ENCODE measurements at places on chromosomes 5 and 9.

GRCh38 chr9:113497051-113497450, 33.5 kb downstream of the RGS3 start:
- ATAC-seq = no peak

- no peak for ATAC-seq
These were observed 11.7 kb downstream of the TSPAN17 start for GRCh38 chr5:176658817-176659511.

- no peak for ATAC-seq
These were observed 65.4 kb downstream of the RNF130 start for GRCh38 chr5:180006141-180006540.

DNA sequence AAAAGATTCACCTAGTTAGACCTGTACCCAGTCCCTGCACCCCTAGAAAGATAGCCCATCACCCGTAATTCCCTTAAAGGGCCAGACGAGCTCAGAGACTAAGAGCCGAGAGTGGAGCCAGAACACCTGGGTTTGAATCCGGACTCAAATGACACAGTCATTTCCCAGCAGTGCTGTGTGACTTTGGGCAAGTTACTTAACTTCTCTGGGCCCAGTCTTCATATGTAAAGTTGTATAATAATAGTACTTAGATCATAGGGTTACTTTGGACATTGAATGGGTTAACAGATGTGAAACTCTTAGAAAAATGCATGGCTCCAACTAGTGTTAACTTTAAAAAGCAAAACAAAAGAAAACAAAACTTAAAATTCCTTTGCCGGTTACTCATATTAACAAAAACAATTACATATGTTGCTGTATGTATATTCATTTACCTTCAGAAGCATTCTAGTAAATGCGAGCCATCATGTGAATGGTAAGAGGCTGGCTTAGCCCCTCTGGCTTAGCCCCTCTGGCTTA, 40.4 kb upstream of the RASGRF2 start:
- no peak for ATAC-seq

DNA sequence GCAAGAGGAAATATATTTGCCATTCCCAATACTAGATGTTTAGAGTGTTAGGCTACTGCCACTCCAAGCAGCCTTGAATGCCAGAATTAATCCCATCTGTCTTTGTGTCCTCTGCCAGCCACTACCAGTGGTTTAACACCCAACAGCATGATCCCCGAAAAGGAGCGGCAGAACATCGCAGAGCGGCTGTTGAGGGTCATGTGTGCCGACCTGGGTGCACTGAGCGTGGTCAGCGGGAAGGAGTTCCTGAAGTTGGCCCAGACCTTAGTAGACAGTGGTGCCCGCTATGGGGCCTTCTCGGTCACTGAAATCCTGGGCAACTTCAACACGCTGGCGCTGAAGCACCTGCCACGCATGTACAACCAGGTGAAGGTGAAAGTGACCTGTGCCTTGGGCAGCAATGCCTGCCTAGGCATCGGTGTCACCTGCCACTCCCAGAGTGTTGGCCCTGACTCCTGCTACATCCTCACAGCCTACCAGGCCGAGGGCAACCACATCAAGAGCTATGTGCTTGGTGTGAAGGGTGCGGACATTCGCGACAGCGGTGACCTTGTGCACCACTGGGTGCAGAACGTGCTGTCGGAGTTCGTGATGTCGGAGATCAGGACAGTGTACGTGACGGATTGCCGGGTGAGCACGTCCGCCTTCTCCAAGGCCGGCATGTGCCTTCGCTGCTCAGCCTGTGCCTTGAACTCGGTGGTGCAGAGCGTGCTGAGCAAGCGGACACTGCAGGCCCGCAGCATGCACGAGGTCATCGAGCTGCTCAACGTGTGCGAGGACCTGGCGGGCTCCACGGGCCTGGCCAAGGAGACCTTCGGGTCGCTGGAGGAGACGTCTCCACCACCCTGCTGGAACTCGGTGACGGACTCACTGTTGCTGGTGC, 29.3 kb downstream of the AMBP start:
- no peak for ATAC-seq

DNA sequence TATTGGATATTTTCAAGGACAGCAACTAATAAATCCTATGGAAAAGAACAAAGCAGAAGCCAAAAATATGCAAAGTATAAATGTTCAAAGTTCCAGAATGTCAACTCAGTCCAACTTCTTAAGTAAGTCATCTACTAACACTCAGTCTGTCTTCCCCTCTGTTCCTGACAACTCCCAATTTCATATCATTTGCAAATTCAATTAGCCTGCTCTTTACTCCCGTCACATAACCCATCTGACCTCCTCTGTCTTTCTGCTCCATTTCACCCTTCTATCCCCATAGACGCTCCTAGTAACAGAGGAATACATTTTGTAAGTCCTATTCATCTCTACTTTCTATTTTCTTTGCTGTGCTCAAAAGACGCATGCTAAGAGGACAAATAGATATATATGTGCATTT, 659.8 kb upstream of the MEF2C start:
- ATAC-seq = no peak

DNA sequence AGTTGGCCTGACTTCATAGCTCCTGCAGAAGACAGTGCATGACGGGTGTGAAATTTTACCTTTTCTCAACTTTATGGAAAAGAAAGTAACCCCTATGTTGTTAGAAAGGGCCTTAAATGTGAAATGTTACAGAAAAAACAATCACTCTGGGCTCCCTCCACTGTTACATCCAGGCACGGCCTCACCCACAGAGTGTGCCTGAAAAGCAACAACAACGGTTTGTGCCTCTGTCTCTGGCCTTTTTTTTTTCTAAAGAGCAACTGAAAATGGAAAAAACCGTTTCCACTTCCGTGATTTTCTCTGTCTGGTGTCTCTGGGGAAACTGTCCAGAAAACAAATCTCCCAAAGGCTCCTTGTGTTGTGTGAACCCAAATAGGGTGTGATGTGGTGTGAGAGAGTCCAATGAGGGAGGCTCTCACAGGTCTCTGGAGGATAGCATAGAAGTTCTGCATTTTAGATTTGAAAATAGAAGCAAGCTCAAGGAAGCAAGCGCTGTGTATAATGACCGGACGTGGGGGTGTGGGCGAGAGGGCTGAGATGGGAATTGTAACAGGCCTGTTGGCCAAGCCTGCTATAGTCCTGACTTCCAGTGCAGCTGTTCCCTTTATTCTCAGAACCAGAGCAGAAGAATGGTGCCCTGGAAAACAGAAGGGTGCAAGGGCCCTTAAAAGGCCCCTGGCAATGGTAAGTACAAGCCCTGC, 221.8 kb upstream of the TUT7 start:
- no peak for ATAC-seq

DNA sequence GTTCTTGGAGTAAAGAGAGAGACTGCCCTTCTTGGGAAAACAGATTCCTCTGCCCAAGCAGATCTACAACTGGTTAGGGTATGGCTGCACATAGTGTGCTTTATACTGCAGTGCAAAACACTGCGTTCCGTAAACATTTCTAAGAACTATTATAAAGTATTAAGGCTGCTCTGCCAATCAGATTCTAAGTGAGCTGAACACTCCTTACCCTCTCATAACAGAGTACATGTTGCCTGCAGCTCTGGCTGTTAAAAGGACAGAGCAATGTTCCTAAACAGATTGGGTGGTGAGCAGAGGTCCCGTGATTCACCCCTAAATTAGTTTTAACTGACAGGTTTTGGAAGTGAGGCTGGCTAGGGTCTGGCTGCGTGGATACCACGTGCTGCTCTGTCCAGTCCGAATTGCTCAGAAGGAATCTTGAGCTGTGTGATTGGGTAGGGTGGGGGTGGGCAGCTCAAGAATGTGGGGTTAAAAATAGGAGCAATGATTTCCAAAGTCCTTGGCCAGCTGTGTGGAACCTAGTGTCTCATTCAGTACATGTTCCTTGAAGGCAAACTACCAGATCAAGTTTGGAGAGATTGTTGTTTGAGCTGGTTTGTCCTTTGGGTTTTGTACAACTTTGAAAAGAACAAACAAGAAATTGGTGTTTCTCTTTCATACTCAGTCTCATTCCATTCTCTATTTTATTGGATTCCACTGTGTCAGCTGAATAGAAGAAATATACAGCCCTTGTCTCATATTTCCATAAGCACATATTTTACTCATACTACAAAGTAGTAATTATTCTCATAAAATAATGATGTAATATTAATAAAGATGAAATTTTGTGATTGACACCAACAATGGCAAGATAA, 497.6 kb upstream of the CD180 start:
- ATAC-seq = no peak

- ATAC-seq = no peak
These were observed 711.2 kb downstream of the PTPRD start for GRCh38 chr9:9901624-9902023.

DNA sequence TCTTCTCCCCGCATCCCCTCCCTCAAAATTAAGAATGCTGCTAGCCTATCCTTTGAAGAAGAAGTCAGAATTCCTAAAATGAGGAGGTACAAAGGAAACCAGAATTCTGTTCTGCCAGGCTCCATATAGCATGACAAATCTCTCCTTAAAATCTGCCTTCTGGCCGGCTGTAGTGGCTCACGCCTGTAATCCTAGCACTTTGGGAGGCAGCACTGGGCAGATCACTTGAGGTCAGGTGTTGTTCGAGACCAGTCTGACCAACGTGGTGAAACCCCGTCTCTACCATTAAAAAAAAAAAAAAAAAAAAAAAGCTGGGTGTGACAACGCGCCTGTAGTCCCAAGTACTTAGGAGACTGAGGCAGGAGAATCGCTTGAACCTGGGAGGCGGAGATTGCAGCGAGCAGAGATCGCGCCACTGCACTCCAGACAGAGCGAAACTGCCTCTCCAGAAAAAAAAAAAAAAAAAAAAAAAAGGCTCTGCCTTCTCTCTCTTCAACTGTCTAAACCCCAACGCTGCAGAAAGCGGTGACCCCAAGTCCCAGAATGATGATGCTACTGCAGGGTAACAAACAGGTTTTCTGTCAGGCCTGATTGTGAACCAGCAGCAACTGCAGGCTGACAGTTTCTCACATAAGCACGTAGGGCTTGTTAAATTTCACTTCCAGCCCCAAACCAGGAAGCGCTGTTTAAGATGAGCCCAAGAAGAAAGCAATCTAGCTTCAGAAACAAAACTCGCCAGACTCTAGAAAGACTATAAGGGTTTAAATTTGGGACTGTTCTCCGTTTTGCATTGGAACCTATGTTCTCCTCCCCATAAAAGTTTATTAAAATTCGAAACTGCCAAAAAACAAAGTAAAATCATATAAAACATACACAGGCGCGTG, 963 bp upstream of the CAST start:
- peak; percentile 26 for ATAC-seq

GRCh38 chr5:28822071-28822470, 1783.7 kb upstream of the CDH9 start:
- no peak for ATAC-seq

Measured in stimulated activated memory B cell treated with anti-CD40 and anti-IgM and Interleukin-4, amounts not matched to agents 10 μg/mL and 1 μg/mL and 100 μg/mL, for 72 hours (primary cell).